Activated T-helper 9 cell treated with anti-CD3 and anti-CD28 coated beads, Interleukin-2, amount 50 U/mL, for 16 hours (primary cell): ENCODE measurements at places on chromosomes 7 and 10.

DNA sequence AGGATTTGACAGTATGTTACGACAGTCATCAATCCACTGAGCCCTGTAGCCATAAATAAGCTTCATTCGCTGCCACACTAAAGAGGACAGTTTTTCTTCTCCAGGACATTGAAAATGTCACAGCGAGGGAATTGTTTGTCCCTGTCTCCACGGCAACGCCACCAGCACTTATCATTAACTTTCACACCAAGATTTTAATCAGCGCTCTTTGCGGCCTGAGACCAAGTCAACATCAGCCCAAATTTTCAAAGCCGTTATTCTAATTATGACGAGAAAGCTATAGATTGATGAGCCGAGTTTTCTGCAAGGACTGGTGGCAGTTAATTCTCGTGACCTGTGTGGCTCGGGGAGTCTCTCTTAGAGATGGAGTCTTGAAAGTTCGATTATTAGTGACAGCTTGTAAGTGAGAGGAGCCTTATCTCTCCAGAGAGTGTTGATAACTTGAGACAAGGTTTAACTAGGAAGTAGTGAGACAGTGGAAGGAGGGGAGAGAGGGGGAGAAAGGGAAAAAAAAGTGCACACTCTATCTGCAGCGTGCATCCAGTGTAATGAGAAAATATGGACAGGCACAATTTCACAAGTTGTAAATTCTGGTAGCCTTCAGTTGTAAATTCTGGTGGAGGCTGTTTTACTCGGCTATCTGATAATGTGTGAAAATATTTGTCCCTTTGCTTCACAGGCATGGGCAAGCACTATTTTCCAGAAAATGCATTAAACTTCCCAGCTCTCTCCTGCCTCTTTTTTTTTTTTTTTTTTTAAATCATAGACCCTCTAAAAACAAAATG, 473.3 kb downstream of the LRMDA start:
- DNase-seq, result no peak

DNA sequence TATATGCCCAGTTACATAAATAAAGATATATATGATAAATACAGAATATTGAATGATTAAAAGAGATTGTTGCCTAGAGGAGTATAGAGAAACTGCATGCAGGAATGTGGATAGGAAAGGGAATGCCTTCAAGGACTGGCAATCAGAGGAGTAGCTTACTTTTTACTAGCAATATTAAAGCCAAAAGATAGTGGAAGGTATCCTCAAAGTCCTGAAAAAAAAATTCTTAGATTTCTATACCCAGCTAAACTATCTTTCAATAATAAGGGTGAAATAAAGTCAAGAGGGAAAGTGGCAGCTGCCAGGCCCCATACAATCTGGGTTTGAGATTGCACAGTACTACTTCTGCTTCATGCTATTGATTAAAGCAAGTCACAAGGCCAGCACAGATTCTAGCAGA, 733.2 kb downstream of the GATA3 start:
- DNase-seq, result no peak

DNA sequence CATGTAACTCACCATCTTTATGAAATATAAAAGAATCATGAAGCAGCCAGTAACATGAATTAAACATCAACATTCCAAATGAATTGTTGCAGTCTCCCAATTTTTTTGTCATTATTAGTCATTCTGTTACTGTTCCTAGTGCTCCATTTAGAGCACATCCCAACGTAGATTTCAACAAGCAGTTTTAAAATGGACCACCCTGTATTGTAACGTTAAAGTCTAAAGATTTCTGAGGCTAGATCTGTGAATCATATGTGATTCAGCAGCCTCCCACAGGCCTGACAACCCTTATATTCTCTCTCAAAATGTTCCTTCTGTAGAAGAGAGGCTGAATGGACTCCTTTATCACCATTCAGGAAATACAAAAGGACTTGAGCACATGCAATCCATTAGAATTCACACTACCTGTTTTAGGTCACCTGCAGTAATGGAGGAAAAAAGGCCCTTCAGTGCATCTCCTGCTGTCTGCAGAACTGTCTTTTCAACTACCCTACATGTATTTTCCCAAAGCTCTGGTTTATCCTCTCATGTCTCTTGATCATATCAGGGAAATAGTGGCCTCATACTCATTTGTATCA, 81.4 kb downstream of the CACNA2D1 start:
- DNase-seq, result no peak

- DNase-seq, result no peak
These were observed 225.0 kb downstream of the CACNB2 start for GRCh38 chr10:18364987-18365775.

GRCh38 chr10:103276896-103277712, at the start of gene INA:
TSS of gene INA (plus strand) at chr10:103277138. CDS start at chr10:103277212, 74 bp downstream.
- DNase-seq, result no peak

GRCh38 chr7:149415391-149416071, 45.3 kb downstream of the ZNF777 start:
- no peak for DNase-seq

GRCh38 chr10:103983367-103983911, 16.5 kb downstream of the SLK start:
- DNase-seq, result no peak

DNA sequence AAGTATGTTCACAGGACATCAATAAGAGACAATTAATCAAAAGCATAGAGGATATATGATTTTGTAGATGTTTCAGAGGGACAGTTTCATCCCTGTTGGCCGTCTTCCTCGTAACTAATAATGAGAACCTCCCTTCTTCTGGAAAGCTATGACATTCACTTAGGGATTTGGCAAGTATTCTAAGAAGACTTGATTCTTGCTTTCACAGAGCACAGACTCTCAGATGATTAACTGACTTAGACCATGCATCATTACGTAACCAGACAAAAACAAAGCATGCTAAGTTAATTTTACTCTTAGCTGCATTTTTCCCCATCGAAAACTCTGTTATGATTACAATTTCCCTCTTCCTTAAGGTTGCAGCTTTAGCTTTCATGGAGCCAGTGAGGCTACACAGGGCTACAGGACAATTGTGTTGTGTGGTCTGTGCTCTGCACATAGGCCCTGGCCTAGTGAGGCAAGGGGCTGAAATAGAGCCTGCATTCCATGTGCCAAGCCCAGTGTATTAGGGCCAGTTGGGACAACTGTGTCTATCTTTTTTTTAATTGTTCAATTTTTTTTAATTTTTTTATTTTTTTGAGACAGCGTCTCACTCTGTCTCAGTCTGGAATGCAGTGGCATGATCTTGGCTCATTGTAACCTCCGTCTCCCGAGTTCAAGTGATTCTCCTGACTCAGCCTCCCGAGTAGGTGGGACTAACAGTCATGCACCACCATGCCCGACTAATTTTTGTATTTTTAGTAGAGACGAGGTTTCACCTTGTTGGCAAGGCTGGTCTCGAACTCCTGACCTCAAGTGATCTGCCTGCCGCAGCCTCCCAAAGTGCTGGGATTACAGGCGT, 105.3 kb downstream of the PLXDC2 start:
- DNase-seq, result no peak

DNA sequence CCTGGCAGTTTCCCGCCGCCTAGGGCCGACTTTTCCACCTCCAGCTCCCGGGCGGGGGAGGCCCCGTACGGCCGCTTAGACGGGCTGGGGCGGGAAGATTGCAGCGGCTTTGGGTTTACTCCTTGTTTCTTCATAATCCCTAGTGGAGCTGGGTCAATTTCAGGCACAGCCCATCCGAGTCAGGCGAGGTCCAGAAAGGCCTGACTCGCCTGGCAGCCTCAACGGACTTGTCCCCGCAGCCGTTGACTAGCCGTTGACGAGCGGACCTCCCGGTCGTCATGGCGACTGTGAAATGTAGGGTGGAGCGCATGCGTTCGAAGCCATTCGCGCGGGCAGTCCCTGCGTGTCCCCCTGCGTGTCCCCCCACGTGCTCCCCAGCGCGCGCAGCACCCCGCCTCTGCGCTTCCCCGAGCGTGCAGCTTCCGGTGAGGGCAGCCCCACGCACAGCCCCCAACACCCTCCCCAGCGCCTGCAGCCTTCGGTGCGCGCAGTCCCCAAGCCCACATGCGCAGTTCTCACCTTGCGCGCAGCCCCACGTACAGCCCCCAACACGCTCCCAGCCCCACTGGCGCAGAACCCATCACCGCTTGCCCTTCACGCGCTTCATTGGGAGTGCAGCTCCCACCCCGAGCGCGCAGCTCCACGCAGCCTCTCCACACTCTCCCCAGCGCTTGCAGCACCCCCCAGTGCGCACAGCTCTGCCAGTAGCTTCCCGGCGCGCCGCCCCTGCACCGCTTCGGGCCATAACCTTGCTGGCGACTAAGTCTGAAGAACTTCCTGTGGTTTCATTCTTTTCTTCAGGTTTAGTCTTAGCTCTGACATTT, 67.8 kb downstream of the TBX20 start:
- DNase-seq, result no peak

GRCh38 chr7:142806022-142806356, 35.2 kb downstream of the PRSS2 start:
- no peak for DNase-seq

GRCh38 chr7:35871856-35872255, 71.0 kb downstream of the SEPTIN7 start:
- DNase-seq, result no peak

DNA sequence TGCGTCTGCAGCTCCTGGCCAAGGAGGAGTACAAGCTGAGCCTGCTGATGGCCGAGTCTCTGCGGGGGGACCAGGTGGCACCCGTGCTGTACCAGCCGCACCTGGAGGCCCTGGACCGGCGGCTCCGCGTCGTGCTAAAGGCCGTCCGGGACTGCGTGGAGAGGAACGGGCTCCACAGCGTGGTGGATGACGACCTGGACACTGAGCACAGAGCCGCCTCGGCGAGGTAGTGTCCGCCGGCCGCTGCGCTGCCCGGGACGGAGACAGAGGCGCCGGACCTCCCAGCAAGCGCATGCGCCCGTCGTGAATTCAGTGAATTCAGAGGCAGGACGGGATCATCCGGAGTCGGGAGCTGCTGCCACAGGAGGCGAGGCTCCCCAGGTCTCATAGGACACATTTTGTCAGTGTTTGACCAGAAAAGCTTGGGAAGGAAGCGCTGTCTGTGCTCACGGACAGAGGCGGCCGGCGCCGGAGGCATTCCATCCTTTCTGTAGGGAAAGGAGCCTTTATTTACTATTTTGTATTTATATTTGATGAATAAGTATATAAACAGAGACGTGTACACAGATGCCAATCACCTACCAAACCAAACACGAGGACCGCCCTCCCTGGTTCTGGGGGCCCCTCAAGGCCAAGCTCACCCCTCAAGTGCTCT, 30.1 kb upstream of the FOXL3 start:
- DNase-seq, result no peak

DNA sequence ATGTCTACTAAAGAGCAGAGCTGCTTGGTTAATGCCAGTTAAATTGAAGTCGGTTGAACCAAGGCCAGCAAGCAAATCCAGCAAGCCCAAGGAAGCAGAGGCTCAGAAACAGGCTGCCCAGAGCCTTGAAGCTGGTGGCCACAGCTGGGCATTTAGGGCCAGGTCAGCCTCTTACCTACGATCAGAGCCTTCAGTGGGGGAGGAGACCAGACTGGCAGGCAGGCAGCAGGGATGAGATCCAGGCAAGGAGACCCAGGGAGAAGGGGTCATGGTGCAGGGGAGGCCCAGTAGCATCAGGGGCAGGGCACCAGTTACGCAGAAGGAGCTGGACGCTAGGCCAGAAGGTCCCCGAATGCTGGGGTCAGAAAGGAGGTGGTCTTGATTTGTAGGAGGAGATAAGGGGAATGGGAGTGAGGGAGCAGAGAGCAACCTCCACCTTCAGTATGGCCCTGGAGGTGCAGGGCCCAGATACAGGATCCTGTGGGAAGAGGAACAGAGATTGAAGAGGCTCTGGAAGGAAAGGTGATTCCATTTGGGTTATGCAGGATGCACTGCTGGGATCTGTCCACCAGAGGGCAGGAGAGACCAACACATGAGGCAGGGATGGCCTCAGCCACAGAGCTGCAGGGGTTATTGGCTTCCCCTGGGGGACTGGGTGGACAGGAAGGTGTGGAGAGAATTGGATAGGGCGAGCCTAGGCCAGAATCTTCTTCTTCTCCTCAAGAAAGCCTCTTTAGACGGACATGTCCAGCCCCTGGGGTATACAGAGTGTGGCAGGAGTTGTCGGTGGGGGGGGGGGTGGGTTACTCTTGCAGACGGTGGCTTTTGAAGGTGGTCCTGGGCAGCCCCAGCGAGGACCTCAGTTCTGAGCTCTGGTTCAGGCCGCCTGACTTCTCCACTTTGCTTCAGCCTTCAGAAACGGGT, 132.6 kb upstream of the PODXL start:
- DNase-seq, result peak; percentile 24

GRCh38 chr10:96560966-96561887, 25.6 kb downstream of the TM9SF3 start:
- DNase-seq, result no peak

DNA sequence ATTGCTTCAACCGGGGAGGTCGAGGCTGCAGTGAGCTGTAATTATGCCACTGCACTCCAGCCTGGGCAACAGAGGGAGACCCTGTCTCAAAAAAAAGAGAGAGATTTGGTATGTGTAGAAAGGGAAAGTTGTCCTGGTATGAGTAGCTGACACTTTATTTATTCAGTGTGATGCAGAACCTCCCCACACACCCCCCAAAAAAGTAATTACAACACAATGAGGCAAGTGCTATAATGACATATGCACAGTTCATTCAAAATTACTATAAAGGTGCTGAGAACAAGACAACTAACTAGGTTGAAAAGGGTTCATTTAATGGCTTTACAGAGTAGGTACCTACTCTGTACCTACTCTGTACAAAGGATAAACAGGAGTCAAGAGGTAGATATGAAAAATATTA, 80.2 kb downstream of the PDSS1 start:
- DNase-seq, result no peak

DNA sequence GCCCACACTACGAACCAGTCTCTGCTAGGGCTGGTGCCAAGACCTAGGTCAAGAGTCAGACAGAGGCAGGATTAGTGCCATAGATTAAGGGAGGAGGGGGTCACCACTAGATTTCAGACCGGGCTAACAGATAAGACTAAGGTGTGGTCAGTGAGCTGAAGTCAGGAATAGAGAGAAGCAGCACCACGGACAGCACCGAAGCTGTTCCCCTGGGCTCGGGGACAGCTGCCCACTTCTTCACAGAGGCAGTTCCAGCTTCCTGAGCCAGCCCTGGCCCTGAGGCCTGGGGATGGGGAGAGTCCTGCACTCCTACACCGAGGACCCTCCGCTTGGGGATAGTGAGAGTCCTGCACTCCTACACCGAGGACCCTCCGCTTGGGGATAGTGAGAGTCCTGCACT, 11.2 kb upstream of the JAKMIP3 start:
- DNase-seq, result no peak

GRCh38 chr7:120475994-120476393, 203.0 kb downstream of the KCND2 start:
- no peak for DNase-seq

DNA sequence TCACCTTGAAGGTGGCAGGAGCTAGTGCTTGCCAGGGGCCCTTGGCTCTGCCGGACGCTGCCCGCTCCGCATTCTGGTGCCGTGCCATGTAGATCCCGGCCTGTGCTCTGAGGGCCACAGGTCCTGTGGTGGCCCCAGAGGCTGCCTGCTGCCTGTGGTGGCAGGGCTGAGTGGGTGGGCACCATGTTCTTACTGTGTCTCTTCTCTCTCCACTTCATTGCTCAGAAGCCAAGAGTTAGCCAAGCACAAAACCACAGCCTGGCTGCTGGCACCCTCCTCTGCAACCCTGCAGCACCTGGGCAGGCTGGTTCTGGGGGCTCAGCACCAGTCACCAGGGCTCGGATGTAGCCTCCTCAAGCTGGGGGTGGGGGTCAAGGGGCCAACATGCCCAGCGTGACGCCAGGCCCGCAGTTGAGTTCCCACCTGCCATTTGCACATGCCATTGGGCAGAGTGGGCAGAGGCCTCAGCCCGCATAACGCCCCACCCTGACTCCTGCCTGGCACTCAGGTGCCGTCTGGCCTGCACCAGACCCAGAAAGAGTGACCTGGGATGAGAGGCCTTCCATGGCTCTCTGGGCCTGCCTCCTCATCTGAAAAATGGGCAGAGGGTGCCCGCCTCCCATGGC, 16.3 kb downstream of the ZMIZ1 start:
- DNase-seq, result no peak
